ENCODE measurements at places on chromosomes 5 and 9.

GRCh38 chr5:135348918-135349317, 50.1 kb downstream of the MACROH2A1 start:
- no peak for DNase-seq

GRCh38 chr9:20398536-20399338, 223.6 kb downstream of the MLLT3 start:
- DNase-seq, result no peak

DNA sequence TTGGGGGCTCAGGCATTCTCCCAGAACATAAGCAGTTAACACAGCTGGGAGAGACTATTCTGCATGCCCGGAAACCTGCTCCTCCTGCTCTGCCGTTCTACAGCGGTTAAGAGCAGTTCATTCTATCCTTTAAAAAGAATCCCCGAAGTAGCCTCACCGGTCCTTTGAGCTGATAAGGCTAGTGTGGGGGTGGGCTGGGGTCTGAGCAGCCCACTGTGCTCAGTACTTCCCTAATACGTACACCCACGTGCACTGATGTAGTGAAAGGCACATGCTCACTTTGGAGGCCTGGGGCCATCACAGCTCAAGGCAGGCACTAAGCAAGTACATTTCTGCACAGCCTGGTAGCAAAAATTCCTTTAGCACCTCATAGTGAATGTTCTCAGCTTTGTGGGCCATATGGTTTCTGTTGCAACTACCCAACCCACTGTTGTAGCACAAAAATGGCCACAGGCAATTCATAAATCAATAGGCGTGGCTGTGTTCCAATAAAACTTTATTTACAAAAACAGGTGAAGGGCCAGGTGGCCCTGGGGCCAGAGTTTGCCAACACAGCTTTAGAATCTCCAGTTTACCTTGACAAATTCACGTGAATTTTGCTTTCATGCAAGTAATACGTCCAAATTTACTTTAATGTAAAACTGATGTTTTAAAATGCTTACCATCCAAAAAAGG, 136.4 kb downstream of the ZNF354C start:
- DNase-seq, result no peak

GRCh38 chr9:13588151-13589033, 308.9 kb upstream of the MPDZ start:
- no peak for DNase-seq

DNA sequence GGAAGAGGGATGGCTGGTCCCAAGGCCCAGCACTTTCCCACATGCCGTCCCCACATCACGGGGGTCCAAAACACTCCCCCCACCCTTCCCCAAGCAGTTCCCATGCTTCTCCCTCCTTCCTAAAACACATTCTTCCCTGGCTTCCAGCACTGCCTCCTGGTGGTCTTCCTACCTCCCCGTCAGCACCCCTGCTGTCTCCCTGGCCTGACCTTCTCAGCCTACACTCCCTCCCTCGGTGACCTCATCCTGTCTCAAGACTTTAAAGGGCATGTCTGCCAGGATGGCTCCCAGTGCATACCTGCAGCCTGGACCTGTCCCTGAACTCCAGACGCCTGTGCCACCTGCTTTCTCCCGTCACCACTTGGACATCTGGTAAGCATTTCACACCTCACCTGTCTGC, 4.3 kb upstream of the NCS1 start:
- no peak for DNase-seq

- DNase-seq, result no peak
These were observed 6.2 kb downstream of the REEP5 start for GRCh38 chr5:112915831-112916230.

GRCh38 chr5:59709846-59710245, 183.7 kb downstream of the PDE4D start:
- DNase-seq, result no peak

GRCh38 chr9:33517373-33517772, 6.7 kb upstream of the ANKRD18B start:
- no peak for DNase-seq

DNA sequence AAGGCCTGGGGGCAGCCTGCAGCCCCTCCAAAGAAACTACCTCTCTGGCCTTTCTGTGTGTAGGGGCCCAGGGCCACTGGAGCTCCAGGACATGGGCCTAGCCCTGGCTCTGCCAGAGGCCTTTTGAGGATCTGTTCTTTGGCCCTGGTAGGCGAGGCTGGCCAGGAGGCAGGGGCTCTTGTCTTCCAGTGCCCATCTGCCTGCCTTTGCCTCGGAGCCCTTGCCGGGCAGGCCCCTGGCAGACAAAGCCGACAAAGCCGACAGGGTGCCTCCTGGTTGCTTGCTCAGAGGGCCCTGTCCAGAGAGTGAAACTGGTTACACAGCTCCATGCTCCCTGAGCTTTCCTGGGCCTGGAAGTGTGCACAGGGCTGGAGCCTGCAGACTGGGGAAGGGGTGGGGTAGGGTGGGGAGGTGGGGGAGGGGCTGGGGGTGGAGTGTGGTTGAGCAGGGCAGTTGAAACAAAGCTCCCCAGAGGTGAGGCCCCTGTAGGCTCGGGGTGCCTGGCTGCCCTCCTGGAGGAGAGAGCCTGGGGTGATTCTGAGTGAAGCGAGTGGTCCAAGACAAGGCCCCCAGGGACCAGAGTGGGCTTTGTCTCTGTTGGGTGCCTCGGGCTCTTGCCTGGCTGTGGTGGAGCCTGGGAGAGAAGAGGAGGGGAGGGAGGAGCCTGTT, 29.3 kb downstream of the PTPA start:
- DNase-seq, result no peak

GRCh38 chr9:68546596-68547390, 6.1 kb upstream of the TMEM252 start:
- no peak for DNase-seq

GRCh38 chr9:29625292-29625731, 2052.0 kb upstream of the C9orf72 start:
- no peak for DNase-seq

- DNase-seq, result peak; percentile 58
These were observed 72.7 kb downstream of the MRPL36 start for GRCh38 chr5:1726956-1727355.

- no peak for DNase-seq
These were observed 141.6 kb downstream of the SLC25A46 start for GRCh38 chr5:110880413-110880812.

GRCh38 chr5:181133610-181134231, 2.8 kb upstream of the OR2V1 start:
- DNase-seq, result no peak

- no peak for DNase-seq
These were observed 623.3 kb downstream of the HINT1 start for GRCh38 chr5:130541617-130542221.

- DNase-seq, result no peak
These were observed 613.0 kb upstream of the CCNG1 start for GRCh38 chr5:162824360-162824759.

GRCh38 chr5:73591102-73591695, 25.7 kb downstream of the UTP15 start:
- no peak for DNase-seq

GRCh38 chr9:107870927-107871680, 381.5 kb upstream of the KLF4 start:
- DNase-seq, result no peak

Measured in vagina (tissue), 2 donors.